ENCODE measurements at places on chromosomes 11 and 22.

- no peaks in the 10 kb centered on the region for H3K36me3 ChIP-seq
- DNase-seq = no peak
- H3K4me3 ChIP-seq = no peak overlapping the region
- no peaks in the 10 kb centered on the region for H3K4me1 ChIP-seq
Measured at GRCh38 chr11:763073-763463, 14.2 kb downstream of the GATD1 start.

- no peaks in the 10 kb centered on the region for H3K27me3 ChIP-seq
- H3K4me3 ChIP-seq = no peak overlapping the region
- H3K36me3 ChIP-seq = no peaks in the 10 kb centered on the region
Measured at GRCh38 chr11:57546451-57546850, 9.1 kb downstream of the SMTNL1 start.

- H3K27ac ChIP-seq = no peak overlapping the region
- peaks cover 13% of the 10 kb centered on the region for H3K27me3 ChIP-seq
- H3K4me1 ChIP-seq = no peaks in the 10 kb centered on the region
- peaks cover 7% of the 10 kb centered on the region for H3K36me3 ChIP-seq
- no peak for DNase-seq
- H3K4me3 ChIP-seq = peak overlapping the region; percentile 53
Measured at GRCh38 chr11:76251576-76251975, 45.3 kb upstream of the WNT11 start.

GRCh38 chr11:47850337-47850736, 2.2 kb upstream of the NUP160 start:
- H3K27ac ChIP-seq = peak overlapping the region; percentile 99
- peak overlapping the region; percentile 97 for H3K4me3 ChIP-seq
- peak; percentile 67 for DNase-seq
- peaks cover 52% of the 10 kb centered on the region for H3K4me1 ChIP-seq

GRCh38 chr11:14499178-14499559, 442 bp downstream of the COPB1 start:
- H3K36me3 ChIP-seq = peaks cover 14% of the 10 kb centered on the region
- peak overlapping the region; percentile 99 for H3K27ac ChIP-seq
- H3K4me3 ChIP-seq = peak overlapping the region; percentile 99
- no peaks in the 10 kb centered on the region for H3K27me3 ChIP-seq
- no peak for DNase-seq
- H3K4me1 ChIP-seq = peaks cover 38% of the 10 kb centered on the region

DNA sequence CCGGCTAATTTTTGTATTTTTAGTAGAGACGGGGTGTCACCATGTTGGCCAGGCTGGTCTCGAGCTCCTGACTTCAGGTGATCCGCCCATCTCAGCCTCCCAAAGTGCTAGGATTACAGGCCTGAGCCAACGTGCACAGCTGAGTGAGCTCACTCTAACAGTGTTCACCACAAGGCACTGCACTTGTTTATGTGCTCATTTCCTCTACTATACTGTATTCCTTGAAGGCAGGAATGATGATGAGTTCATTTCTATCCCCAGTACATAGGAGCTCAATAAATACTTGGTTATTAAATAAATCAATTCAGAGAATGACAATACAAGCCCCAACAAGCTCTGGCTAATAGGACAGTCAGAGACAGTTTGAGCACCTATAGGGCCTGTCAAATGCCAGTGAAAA, 29.1 kb downstream of the ALG8 start:
- DNase-seq = no peak
- no peaks in the 10 kb centered on the region for H3K27me3 ChIP-seq
- H3K36me3 ChIP-seq = peaks cover 23% of the 10 kb centered on the region
- H3K27ac ChIP-seq = no peak overlapping the region

- DNase-seq = no peak
- no peak overlapping the region for H3K27ac ChIP-seq
- no peaks in the 10 kb centered on the region for H3K27me3 ChIP-seq
Measured at GRCh38 chr11:33182246-33182878, 21.1 kb upstream of the CSTF3 start.

- no peaks in the 10 kb centered on the region for H3K36me3 ChIP-seq
- no peak overlapping the region for H3K27ac ChIP-seq
- DNase-seq = no peak
- no peaks in the 10 kb centered on the region for H3K4me1 ChIP-seq
- H3K4me3 ChIP-seq = no peak overlapping the region
Measured at GRCh38 chr11:89625171-89625570, 84.9 kb upstream of the TRIM77 start.

- DNase-seq = no peak
- H3K27me3 ChIP-seq = no peaks in the 10 kb centered on the region
- H3K36me3 ChIP-seq = peaks cover 19% of the 10 kb centered on the region
- H3K4me3 ChIP-seq = no peak overlapping the region
Measured at GRCh38 chr11:117273550-117274289, 17.4 kb upstream of the BACE1-AS start.

DNA sequence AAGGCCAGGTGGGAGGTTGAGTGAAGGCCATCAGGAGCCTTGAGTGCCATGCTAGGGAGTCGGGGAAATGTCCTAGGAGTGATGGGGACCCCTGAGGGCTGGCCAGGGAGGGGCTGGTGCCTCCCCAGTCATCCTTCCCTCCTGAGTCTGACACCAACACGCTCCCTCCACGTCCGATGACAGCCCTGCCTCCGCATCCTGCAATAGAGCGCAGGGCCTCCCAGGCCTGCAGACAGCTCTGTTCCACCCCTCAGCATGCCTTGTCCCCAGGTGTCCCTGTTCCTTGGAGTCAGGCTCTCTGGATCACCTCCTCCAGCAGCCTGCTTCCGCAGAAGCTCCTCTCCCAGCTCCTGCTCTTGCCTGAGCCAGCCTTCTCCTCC, 3.1 kb downstream of the RAC2 start:
- peak overlapping the region; percentile 76 for H3K4me3 ChIP-seq
- no peaks in the 10 kb centered on the region for H3K27me3 ChIP-seq
- H3K4me1 ChIP-seq = peaks cover 71% of the 10 kb centered on the region
- DNase-seq = no peak
- H3K36me3 ChIP-seq = peaks cover 7% of the 10 kb centered on the region
- H3K27ac ChIP-seq = peak overlapping the region; percentile 85

GRCh38 chr11:134207538-134208239, 16.1 kb downstream of the NCAPD3 start:
- H3K36me3 ChIP-seq = peaks cover 33% of the 10 kb centered on the region
- no peaks in the 10 kb centered on the region for H3K27me3 ChIP-seq
- H3K4me1 ChIP-seq = peaks cover 3% of the 10 kb centered on the region
- H3K4me3 ChIP-seq = no peak overlapping the region
- DNase-seq = peak; percentile 53

- no peak overlapping the region for H3K4me3 ChIP-seq
- no peaks in the 10 kb centered on the region for H3K36me3 ChIP-seq
- DNase-seq = no peak
- H3K4me1 ChIP-seq = no peaks in the 10 kb centered on the region
- no peaks in the 10 kb centered on the region for H3K27me3 ChIP-seq
- no peak overlapping the region for H3K27ac ChIP-seq
Measured at GRCh38 chr11:131710511-131710910, 340.1 kb downstream of the NTM start.

DNA sequence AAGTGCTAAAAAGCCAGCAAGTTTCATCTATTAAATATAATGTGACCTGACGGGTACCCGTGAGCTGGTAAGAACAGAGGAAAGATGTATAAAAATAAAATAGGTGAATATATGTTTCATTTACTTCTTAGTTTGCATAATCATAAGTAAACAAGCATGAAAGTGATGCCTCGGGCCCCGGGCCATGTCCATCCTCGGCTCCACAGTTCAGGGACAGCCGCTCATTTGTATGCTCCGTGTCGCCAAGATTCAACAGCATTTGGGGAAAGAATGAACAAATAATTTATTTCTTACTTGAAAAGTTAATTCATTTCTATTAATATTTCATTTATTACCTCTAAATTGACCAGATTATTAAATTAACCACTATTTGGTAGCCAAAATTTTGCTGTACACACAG, 251.8 kb downstream of the NTM start:
- H3K27me3 ChIP-seq = no peaks in the 10 kb centered on the region
- no peak overlapping the region for H3K4me3 ChIP-seq
- no peak for DNase-seq

DNA sequence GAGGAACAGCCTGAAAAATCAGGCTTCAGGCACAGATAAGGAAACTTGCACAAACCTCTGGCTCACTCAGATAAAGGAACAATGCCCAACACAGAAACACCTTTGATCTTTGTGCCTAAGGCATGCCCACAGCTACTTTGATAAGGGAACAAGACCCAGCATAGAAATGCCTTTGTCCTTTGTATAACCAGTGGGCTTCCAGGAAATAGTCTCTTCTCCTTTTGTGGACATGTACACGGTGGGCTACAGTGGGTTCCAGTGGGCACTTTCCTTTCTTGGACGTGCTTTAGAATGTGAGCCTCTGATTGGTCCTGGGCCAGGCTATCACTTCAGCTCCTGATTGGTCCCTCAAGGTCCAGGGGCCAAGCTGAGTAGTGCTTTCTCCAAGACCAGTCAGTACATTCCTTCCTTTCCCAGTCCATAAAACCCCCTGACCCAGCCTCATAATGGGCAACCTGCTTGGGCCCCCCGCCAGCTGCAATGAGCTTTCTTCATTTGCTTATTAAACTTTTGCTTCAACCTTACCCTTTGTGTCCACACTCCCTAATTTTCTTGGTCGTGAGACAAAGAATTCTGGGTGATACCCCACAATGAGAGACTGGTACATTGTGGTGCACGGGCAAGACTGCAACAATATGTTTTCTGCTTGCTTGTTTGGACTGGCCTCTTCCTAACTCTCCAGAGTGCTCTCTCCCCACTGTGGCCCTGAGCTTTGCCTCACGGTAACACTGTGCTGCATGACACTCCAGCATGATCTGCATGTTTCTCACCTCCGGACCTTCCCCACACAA, 1.7 kb upstream of the CABIN1 start:
- H3K4me3 ChIP-seq = peak overlapping the region; percentile 48
- H3K27ac ChIP-seq = no peak overlapping the region
- H3K27me3 ChIP-seq = no peaks in the 10 kb centered on the region
- no peaks in the 10 kb centered on the region for H3K36me3 ChIP-seq

- no peak overlapping the region for H3K4me3 ChIP-seq
- H3K4me1 ChIP-seq = no peaks in the 10 kb centered on the region
- H3K36me3 ChIP-seq = peaks cover 10% of the 10 kb centered on the region
- DNase-seq = no peak
- no peak overlapping the region for H3K27ac ChIP-seq
Measured at GRCh38 chr11:130740819-130741218, 175.5 kb downstream of the SNX19 start.

- no peak overlapping the region for H3K27ac ChIP-seq
- H3K36me3 ChIP-seq = peaks cover 8% of the 10 kb centered on the region
- DNase-seq = no peak
- H3K4me1 ChIP-seq = no peaks in the 10 kb centered on the region
Measured at GRCh38 chr11:94107363-94107762, 21.3 kb upstream of the PANX1 start.

- peak overlapping the region; percentile 96 for H3K4me3 ChIP-seq
- H3K4me1 ChIP-seq = peaks cover 35% of the 10 kb centered on the region
- no peaks in the 10 kb centered on the region for H3K36me3 ChIP-seq
- no peak for DNase-seq
Measured at GRCh38 chr11:67510023-67510345, 2.0 kb upstream of the CDK2AP2 start.

GRCh38 chr11:67382276-67383136, 9.1 kb upstream of the CLCF1 start:
- peaks cover 26% of the 10 kb centered on the region for H3K4me1 ChIP-seq
- DNase-seq = peak; percentile 79
- H3K27me3 ChIP-seq = no peaks in the 10 kb centered on the region
- H3K4me3 ChIP-seq = peak overlapping the region; percentile 57
- H3K27ac ChIP-seq = peak overlapping the region; percentile 78
- no peaks in the 10 kb centered on the region for H3K36me3 ChIP-seq

DNA sequence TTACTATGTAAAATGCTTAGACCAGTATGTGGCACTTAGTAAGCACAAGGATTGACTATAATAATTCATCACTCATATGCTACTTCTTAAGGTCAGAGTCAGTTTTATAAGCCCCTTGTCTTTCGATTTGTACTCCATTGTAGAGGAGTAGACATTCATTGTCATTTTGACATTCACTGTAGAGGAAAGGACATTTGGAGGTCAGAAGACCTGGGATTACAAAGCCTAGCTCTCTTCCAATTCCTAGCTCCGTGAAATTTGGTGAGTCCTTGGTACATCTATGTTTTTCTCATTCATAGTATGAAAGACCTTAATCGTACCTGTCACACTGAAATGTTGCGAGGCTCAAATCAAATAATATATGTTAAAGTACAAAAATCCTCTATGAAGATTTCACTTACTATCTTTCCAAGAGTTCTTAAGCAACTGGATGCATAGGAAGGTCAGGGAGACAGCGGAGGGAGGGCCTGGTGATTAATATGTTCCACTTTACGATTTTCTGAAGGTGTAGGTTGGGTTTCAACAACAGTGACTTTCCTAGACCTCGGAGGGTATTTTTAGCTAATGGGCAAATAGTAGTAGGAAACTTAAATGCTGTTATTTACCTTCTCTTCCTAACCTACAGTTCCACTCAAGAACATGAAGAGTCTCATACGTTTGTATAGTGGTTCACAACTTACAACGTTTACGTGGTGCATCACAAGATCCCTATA, 1.4 kb upstream of the EMSY start:
- no peak for DNase-seq
- no peaks in the 10 kb centered on the region for H3K36me3 ChIP-seq

GRCh38 chr11:69536406-69536805, 54.9 kb downstream of the LINC01488 start:
- peaks cover 6% of the 10 kb centered on the region for H3K27me3 ChIP-seq
- no peak overlapping the region for H3K4me3 ChIP-seq
- peaks cover 24% of the 10 kb centered on the region for H3K4me1 ChIP-seq
- no peaks in the 10 kb centered on the region for H3K36me3 ChIP-seq

DNA sequence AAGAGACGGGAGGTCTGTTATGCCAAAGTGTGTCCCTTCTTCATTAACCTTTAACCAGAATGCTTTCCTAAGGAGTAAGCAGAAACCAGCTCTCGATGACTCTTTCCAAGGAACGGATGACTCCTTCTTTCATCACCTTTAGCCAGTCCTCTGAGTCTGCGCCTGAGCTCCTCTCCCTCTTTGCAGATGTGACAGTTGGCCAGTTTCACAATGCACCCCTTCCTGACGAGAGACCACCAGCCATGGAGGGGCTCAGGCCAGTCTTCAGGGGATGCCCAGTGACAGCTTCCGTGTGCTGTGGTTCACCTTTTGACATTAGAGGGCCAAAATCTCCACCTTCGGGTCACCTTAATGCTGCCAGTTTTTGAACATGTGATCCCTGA, 826.1 kb downstream of the TBC1D22A start:
- H3K4me1 ChIP-seq = no peaks in the 10 kb centered on the region
- H3K4me3 ChIP-seq = no peak overlapping the region
- H3K36me3 ChIP-seq = no peaks in the 10 kb centered on the region
- H3K27me3 ChIP-seq = peaks cover 9% of the 10 kb centered on the region

- H3K27ac ChIP-seq = no peak overlapping the region
- peaks cover 10% of the 10 kb centered on the region for H3K27me3 ChIP-seq
- H3K4me1 ChIP-seq = no peaks in the 10 kb centered on the region
- no peaks in the 10 kb centered on the region for H3K36me3 ChIP-seq
Measured at GRCh38 chr11:115166820-115167219, 337.4 kb downstream of the CADM1 start.

GRCh38 chr22:48822278-48823233, 1005.1 kb downstream of the BRD1 start:
- no peak overlapping the region for H3K4me3 ChIP-seq
- H3K36me3 ChIP-seq = no peaks in the 10 kb centered on the region
- peaks cover 27% of the 10 kb centered on the region for H3K27me3 ChIP-seq
- H3K27ac ChIP-seq = no peak overlapping the region
